ENCODE measurements at places on chromosomes 5 and 9.

DNA sequence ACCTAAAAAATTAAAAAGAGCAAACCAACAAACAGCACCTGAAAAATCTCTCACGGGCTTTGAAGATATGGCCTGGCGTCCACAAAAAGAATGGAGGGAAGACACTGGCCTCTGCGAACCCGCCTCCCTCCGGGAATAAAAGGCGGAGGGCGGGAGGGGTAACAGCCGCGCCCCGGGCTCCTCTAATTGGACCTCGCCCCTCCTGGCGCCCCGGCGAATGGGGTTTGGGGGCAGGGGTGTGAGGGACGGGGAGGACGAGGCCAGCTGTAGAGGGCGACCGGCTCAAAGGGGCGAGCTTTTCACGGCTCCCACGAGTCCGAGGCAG, 753 bp downstream of the FANCC start:
- peak; percentile 88 for DNase-seq

DNA sequence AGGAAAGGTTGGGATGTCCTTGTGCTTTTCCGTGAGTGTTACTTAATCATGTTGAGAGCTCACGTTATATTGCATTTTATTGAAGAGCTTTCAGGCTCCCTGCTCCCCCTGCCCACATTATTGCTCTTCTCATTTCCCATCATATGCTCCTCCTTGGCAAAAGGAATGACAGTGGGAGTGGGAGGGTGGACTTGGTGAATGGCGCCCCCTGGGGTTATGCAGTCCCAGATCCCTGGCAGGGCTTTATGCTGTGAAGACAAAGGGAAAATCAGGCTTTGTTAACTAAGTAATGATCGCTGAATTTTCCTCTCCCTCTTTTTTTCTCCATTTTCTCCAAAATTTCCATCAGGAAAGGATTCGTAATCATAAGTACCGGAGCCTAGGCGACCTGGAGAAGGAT, 166.6 kb downstream of the SMARCA2 start:
- DNase-seq: no peak

GRCh38 chr9:123663529-123663928, 266.4 kb downstream of the DENND1A start:
- no peak for DNase-seq

DNA sequence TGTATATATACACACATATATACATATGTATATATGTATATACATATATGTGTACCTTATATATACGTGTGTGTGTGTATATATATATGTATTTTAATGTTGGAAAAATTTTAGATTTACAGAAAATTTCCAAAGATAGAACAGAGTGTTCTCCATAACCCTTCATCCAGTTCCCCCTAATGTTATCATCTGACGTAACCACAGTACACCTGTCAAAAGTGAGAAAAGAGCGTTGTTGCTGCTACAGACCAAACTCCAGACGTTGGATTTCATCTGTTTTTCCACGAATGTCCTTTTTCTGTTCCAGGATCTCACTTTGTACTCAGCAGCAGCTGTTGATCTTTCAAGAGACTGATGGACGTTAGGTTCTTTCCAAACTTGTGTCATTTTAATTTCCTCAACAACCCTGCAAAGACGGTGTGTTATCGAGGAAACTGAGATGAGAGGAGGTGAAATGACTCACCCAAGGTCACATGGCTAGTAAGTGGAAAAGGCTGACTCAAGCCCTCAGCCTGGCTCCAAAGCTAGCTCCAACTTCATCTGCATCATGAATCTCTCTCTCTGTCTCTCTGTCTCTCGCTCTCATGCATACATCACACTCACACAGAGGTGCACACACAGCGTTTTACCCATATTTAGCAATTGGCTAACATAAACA, 17.0 kb upstream of the NTNG2 start:
- DNase-seq: no peak

DNA sequence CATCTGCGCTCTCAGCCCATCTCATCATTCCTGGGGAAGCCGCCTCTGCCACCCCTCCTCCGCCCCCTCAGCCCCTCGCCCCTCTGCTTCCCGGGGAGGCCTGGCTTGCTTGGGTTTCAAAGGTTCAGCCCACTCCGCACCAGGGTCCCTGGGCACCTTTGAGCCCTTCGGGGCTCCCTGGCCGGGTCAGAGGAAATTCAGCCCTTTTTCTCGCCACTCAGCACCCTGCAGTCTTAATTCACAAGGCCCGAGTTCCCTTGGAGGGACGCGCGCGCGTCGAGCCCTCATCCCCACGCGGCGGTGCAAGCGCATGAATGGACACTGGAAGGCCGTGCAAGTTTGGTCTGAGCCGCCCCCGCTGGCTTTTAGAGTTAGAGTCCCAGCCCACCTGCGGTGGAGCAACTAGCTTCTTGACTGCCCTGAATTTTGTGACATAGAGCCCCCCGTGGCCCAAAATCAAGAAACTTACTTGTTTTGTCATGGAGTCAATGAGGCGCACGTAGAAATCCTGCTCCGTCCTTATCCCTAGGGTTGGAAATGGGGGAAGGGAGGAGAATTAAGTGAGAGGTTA, 4.5 kb downstream of the EBF1 start:
- no peak for DNase-seq

- DNase-seq: peak; percentile 16
These were observed 1.4 kb downstream of the NDUFA8 start for GRCh38 chr9:122158202-122158601.

DNA sequence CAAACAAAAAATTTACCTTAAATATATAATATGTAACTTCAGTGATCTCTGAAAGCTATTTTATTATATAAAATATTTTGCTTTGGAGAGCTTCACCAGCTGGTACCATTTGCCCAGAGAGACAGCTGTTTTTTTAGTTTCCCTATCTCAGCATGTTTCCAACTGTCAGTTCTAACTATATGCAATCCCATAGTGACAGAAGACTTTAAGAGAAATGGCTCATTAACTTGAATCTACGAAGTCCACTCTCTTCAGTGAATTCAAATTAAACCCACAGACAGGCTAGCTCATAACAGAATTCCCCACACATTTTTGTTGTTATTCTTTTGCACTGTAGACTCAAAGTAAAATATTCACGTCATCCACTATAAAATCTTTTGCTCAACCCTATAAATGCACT, 251.8 kb upstream of the POU5F2 start:
- DNase-seq: no peak

- DNase-seq: no peak
These were observed 259.2 kb downstream of the FBXL17 start for GRCh38 chr5:108122702-108123101.

- DNase-seq: no peak
These were observed 22.4 kb upstream of the RASGRF2 start for GRCh38 chr5:80937584-80938356.

GRCh38 chr9:6330958-6331634, 2.9 kb downstream of the TPD52L3 start:
- DNase-seq: no peak

- DNase-seq: no peak
These were observed 142.7 kb upstream of the SLC12A2 start for GRCh38 chr5:127940854-127941253.

GRCh38 chr5:186091-187041, 4.9 kb upstream of the LRRC14B start:
- no peak for DNase-seq

GRCh38 chr5:15566789-15567188, 66.8 kb downstream of the FBXL7 start:
- DNase-seq: no peak

Measured in NCI-H1436 (cell line).